SK-N-DZ (cell line): ENCODE measurements at places on chromosomes 11 and 22.

GRCh38 chr11:95338430-95338991 lies 107.5 kb upstream of the SESN3 start:
- peak; percentile 57 for DNase-seq

GRCh38 chr11:71200172-71200716 lies 52.1 kb downstream of the SHANK2 start:
- no peak for DNase-seq

- no peak for DNase-seq
Observed at GRCh38 chr11:65393513-65394079, 7.2 kb downstream of the FRMD8 start.

GRCh38 chr11:66116576-66117361 lies 46.7 kb downstream of the PACS1 start:
- DNase-seq: no peak

GRCh38 chr11:19829109-19829837 lies 116.6 kb downstream of the NAV2 start:
- DNase-seq: no peak

DNA sequence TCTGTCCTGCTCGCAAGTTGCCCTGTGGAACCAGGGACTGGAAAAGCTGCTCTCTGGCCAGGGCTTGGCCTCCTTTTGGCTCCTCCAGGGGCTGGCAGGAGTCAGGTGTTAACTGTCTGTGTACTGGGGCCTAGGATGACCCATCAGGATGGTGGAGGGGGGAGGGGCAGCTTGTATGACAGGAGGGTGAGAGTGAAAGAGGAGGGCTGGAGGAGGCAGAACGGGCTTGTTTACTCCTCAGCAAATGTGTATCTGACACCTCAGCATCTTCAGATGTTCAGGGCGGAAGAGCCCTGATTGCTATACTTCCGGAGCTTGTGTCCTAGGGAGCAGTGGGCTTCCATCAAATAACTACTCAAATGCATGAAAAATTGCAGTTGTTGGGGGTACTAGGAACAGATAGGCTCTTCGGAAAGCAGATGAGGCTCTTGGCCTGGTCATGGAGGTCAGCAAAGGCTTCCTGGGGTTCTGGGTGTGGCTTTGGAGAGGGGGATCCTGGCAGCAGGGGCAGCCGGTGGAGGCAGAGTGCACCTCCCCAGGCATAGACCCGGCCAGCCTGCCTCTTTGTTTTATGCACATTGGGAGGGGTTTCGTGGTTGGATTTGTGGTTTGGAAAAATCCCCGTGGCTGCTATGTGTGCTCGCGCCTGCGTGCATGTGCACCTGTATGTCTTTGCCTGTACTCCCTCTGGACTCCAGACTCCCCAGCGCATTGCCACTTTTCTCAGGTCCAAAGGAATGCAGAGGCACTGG lies 31.2 kb downstream of the CD82 start:
- DNase-seq: no peak

DNA sequence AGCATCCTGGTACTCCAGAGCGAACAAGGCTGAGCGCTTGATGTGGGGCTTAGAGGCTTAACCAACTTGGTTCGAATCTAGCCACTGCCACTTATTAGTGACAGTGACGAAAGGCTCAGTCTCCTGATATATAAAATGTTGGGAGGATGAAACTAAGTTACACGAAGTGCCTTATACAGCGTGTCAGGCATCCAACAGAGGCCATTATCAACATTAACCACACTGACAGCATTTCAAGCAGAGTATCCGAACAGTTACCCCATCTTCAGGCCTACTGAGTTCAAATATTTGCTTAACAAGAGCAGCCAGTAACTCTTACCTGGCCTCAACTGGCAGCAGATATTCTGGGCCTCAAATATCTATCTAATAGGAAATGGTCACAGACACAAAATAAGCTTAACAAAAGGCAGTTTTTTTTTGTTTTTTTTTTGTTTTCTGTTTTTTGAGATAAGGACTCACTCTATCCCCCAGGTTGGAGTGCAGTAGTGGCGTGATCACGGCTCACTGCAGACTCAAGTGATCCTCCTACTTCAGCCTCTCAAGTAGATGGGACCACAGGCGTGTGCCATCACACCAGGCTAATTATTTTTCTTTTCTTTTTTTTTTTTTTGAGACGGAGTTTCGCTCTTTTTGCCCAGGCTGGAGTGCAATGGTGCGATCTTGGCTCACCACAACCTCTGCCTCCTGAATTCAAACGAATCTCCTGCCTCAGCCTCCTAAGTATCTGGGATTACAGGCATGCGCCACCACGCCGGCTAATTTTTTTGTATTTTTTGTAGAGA lies 2.9 kb downstream of the SERPIND1 start:
- DNase-seq: no peak

DNA sequence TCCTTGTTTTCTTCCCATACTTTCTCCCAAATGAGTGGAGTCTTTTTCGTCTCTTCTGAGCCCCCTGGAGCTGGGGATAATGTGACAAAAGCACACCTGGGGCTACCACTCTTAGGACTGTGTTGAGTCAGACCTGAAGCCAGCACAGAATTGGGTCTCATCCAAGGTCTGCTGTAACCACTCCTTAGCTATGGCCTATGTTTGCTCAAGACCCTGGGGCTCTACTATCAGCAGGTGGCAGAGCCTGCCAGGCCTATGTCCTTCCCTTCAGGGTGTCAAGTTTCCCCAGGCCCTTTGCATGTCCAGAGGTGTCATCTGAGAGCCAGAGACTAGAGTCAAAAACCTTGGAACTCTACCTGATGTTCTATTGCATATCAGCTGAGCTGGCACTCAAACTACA lies 335.7 kb downstream of the DDX10 start:
- no peak for DNase-seq

DNA sequence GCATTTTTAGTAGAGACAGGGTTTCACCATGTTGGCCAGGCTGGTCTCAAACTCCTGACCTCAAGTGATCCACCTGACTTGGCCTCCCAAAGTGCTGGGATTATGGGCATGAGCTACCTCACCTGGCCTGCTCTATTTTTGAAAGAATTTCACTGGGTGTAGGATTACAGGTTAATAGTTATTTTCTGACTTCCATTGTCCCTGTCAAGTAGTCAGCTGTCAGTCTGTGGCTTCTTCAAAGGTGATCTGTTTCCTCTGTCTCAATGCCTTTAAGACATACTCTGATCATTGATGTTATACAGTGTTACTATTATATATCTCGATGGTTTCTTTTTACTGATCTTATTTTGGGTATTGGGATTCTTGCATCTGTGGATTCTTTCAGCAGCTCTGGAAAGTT lies 10.1 kb upstream of the EXT2 start:
- no peak for DNase-seq

GRCh38 chr11:111514216-111515031 lies at the start of gene HOATZ:
Gene HOATZ, plus strand, starts transcription at chr11:111514778. Its CDS starts 7 bp downstream, at chr11:111514785.
- no peak for DNase-seq

DNA sequence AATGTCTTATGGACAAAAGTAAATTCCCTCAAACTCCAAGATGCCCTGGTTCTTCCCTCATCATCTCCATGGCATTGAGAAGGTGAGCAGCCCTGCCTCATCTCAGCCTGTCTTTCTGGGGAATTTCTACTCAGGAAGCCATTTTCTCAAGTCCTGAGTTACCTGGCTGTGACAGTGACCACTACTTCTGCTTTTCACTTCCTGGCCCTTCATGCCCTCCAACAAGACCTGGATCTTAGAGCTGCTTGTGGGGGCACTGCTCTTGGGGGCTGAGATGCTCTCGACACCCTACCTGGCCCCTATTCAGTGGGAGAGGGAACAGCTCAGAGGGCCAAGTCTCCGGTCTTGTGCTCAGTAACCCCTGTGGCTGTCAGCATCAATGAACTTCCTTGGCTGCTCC lies 5.5 kb upstream of the IGSF22 start:
- no peak for DNase-seq

- DNase-seq: no peak
Observed at GRCh38 chr11:110629594-110629993, 82.6 kb downstream of the ARHGAP20 start.

DNA sequence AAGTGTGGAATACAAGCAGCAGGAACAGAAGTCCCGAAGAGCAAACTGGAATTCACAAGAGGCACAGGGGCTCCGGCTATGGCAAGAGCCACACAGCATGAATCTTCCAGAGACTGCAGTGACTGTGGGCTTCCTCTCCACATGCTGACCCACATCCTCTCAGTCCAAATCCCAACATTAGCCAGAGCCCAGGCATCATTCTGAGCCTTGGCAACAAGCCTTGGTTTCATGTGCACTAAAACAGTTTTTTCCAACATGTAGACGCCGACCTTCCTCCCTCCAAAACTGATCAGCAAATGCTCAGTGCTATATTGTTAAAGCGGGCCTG lies 91.7 kb upstream of the CSNK2A3 start:
- no peak for DNase-seq

DNA sequence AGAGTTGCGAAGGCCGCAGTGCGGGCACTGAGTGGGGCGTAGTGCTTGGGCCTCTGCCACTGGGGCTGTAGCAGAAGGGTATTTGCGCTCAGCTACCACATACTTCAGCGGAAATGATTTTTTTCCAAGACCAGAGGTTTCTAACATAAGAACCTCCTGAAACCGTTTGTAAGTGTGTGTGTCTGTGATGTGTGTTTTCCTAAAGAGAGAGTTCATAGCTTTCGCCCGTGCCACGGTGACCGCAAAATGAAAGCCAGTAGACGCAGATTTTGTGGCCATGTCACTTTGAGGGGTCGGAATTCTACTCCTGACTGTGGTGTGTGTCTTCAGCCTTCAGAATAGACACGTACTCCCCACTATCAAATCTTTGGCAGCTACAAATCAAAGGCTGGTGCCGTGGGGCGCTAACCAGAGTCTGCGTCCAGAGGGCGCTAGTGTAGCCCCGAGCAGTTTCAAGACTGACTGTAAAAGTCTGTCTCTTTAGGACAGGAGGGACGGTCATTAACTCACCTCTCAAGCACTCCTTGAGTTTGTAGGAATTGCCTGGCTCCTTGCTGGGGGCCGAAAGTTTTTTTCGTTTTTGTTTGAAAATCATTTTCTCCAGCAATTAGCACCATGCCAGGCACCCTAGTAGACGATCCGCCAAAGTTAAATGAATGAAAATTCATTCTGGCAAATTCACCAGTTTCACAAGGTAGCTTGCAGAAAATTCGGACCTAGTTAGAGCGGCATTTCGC lies 2.5 kb upstream of the CALCA start:
- DNase-seq: peak; percentile 34

- no peak for DNase-seq
Observed at GRCh38 chr11:61950035-61950547, at the start of gene BEST1. Gene BEST1, plus strand, starts transcription at chr11:61950351. Its CDS starts 1,456 bp downstream, at chr11:61951807.

DNA sequence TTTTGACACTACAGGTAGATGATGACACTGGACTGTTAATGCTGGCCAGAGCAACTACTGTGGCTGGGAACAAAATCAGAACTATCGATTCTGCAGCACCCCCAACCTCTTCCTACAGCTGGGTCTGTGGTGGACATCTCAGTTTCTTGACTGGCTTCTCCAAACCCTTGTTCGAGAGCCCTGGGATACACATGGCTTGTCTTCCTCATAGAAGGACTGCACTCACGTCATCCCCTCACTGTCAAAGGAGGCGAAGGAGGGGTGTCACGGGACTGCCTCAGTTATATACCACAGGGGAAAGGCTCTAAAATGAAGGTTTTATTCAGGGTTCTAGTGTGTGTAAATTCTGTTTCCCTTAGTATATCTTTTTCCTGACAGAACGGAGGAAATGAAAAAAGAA lies 44.9 kb downstream of the PITPNB start:
- no peak for DNase-seq

GRCh38 chr22:20087319-20088262 lies 7.5 kb downstream of the DGCR8 start:
- no peak for DNase-seq

- no peak for DNase-seq
Observed at GRCh38 chr11:126359431-126360048, 4.1 kb downstream of the ST3GAL4 start.

DNA sequence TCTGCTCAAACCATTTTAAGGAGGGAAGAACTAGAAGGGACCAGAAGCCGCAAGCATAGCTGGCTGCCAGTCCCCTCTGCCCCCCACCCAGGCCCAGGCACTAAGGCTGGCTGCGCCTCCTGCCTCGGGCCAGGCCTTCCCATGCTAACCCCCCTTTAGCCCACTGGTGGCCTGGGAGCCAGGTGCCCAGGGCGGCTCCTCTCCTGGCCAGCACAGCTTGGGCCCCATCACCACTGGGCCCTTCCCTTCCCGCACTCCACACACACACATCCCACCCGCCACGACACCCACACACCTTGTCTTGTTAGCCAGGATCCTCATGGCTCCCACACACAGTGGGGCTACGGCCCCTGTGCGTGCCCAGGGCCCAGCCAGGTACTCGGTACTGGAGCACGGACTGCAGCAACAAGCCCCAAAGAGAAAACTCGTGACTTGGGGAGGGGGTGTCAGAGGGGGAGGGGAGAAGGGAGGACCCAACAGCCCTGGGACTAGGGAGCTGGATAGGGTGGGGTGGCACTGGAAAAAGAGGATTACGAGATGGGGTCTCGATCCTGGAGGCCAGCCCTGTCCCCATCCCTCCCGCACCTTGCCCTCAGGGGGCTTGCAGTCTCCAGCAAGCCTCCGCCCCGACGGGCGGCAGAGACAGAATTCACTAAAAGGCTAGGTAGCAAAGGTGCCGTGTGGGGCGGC lies 16.0 kb downstream of the BCL9L start:
- DNase-seq: peak; percentile 11

- DNase-seq: no peak
Observed at GRCh38 chr11:115682888-115683287, 178.7 kb upstream of the CADM1 start.

GRCh38 chr11:68275721-68276507 lies 4.1 kb upstream of the C11orf24 start:
- no peak for DNase-seq

DNA sequence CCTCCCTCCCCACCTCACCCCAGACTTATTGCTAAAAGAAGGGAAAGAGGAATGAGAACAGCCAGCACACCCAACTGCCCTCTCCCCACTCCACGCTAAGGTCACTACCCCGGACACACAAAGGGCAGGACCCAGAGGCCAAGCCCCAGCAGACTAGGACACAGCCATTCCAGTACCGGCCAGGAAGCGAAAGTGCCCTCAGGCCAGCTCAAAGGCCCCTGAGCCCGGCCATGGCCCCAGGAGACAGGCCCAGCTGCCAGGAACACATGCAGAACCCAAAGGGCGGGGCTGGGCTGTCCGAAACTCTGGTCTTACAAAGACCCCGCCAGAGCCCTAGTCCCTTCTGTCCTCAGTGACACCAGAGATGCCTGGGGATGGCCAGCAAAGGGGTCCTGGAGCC lies 5.5 kb downstream of the RCOR2 start:
- DNase-seq: no peak

- no peak for DNase-seq
Observed at GRCh38 chr11:118398791-118399559, 2.4 kb upstream of the ATP5MG start.
